ENCODE measurements at places on chromosomes 6 and 20.

GRCh38 chr6:62721408-62721807 is 435.4 kb upstream of the KHDRBS2 start:
- no peak for DNase-seq

DNA sequence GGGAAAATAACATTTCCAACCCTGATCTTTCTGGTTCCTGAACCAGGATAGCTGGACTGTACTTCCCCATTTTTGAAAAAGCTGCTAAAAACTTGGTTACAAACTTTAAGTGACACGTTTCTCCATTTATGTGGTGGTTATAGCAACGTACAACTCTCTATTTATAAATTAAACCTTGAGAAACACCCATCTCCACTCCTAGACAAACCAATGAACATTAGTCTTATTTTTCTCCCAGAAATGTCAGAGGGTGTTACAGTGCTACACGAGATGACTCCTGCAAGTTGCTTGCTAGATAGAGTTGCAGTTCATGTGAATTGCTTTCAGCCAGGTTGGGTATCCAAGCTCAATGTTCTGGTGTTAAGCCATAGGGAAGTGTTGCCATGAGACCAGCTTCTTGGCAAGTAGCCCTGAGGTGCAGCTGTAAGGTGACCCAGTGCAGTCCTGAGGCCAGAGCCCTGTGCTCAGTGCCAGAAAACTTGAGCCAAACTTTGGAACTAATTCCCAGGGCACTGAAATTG is 51.3 kb upstream of the REV3L start:
- DNase-seq: no peak

DNA sequence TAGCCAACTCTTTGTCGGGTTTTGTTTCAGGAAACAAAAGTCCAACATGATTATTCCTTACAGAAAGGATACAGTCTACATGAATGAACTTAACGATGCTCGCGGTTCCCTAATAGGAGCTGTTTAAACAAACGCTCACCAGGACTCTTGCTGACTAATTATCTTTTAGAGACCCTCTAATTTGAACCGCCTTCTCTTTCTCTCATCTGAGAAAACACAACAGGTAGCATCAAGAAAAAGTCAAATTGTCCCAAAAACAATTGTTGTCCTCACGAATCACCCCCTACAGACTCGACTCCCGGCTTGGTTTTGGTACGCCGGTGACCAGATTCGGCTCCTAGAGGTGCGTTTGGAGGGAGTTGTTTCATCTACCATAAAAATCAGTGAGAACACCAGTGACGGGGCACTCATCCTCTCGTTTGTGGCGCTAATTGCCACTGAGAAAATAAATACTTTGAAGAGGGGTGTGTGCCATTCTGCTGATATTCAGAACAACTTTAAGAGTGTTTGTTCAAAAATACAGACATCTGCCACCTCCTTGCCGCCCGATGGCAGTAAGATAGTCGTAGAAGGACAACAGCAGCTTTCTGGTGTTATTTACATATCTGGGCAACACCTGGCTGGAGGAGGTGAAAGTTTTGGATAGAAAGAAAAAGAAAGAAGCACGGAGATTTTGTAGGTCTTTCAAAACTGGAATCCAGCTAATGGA is 1.1 kb upstream of the SIM1 start:
- DNase-seq: no peak

DNA sequence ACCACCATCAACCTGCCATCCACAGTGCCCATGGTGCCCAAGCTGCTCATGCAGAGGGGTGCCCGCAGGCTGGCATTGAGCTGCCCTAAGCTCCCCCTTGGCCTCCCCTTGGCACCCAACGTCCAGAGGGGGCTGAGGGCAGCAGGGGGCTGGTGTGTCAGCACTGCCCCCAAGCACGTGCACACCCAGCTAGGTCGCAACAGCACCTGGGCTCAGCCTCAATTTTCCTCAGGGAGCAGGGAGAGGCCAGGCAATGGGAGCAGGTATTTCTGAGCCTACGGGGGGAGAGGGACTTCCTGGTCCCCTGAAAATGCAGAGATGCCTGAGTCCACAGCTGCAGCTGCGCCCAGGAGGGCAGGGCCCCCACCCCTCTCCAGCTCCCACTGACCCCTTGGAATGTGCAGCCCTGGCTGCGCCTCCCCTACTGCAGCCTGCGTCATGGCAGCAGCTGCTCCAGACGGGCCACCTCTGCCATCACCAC is 204.2 kb downstream of the ANKRD60 start:
- DNase-seq: no peak

DNA sequence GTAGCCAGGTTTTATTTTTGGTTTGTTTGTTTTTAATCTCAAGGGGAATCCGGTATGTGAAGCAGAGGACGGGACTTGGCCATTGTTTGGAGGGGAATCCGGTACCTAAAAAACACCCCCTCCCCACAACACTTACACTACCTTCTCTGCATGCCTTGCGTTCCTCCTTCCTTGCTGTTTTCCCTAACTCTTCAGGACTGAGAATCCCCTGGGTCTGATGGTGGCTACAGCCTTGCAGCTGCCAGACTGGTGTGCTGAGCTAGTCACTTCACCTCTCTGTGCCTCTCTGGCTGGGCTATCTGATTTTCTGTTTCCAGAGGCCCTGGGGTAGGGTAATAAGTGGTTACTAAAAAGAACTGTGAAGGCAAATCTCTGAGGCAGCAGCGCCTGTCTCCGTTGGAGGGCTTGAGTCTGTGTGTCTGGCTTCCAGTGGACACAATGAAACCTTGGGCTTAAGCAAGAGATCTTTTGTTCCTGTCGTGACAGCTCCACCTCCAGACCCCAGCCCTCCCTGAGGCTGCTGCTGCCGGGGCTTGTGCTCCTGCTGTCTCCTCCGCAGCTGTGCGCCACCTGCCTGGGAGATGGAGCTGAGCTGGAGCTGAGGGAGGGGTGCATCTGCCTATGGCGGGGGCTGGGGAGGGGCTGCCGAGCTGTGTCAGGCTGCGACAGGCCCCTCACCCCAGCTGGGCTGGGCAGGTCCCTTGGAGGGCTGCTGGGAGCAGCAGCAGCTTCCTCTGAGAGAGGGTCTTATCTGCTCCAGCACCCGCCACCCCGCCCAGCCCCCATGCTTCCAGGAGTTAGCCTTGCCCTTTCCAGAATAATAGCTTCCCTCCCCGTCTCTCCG is 65.8 kb upstream of the CCDC167 start:
- no peak for DNase-seq

- no peak for DNase-seq
Measured at GRCh38 chr6:148827416-148828045, 80.7 kb downstream of the UST start.

DNA sequence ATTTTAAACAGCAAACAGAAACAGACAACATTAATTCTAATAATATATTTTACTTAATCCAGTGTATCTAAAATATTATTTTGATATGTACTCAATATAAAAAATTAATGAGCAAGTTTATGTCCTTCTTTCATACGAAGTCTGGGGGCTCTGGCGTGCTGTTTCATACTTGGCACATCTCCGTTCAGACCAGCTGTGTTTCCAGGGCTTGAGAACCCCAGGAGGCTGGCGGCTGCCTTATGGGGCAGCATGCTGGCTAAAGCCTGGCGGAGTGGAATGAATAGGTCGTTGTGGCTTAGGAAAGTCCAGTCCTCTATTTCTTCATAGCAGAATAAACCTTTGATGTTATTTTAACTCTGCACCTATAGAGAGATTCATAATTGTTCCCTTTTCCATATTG is 43.3 kb downstream of the DUSP22 start:
- no peak for DNase-seq

GRCh38 chr20:45419188-45420091 is 3.5 kb downstream of the PIGT start:
- no peak for DNase-seq

DNA sequence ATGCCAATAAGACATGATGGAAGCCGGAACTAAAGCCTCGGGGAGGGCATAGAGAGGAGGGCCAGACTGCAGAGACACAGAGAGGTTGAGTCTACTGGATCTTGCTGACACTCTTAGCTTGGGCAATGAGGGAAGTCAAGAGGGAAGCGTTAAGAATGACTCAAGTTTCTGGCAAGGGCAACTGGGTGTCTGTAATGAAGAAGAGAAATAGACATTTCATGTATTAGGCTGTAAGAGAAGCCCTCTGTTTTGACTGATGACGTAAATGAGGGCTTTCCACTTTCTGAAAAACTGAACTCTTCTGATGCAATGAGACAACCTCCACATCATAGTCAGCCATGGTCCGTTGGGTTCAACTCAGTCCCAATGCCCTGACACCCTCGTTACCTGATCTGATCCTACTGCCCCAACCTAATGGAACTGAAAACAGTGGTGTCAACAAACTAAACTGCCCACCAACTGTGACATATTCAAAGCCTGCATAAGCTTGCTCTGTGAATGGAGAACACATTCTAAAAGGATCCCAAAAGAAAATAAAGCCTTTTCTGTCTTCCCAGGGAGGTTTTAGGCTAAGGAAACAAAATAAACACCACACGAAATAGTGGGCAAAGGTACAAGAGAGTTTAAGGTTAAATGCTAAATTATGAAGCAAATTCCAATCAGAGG is 45.8 kb upstream of the PNRC1 start:
- DNase-seq: no peak

DNA sequence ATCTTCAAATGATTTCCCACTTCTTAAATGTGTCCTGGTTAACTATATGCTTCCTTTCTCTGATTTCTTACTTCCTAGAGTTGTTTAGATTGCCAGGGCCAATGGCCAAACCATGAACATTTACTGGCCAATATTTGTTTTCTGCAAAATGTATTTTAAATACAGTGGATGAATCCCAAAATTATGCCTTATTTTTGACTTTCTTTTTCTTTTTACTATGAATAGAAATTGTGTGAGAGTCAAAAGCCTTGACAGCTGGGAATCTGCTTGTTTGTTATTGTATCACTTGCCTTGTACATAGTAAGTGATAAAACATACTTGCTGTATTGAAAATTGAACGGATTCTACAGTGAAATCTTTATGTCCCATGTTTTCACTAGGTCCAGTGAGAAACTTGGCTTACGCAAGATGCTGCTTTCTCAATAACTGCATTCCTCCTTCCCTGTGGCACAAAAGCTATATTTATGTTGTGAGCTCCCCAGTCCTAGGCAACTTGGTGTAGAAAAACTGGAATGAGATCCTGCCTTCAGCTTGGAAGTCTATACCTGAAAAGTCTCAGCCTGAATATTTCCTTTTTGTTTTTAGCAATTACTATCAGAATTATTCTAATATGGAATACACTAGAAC is 295.2 kb downstream of the EPHA7 start:
- no peak for DNase-seq

GRCh38 chr20:16349523-16350260 is 223.6 kb downstream of the KIF16B start:
- DNase-seq: no peak

DNA sequence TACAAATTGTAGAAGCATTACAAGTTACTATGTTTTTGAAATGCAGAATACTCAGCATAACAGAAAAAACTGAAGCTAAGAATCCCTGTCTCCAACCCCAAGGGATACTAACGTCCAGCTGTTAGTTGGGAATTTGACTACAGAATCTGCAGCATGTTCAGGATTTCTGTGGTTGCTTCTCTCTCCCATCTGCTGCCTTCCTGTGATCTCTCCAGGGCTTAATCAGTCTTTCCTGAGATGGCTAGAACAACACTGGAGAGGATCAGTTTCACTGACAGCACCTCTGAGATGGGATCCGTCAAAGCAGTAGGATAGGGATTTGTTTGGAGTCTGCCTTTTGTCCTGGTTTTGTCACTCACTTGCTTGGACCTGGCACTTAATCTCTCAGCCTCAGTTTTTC is 73.3 kb upstream of the NUP153 start:
- no peak for DNase-seq
